ENCODE measurements at places on chromosomes 16 and 17. TPM values are rescaled to one million over a fixed set of nuclear protein-coding genes. Genes with fewer than 3 reads are reported as not detected.

- no peak overlapping the region for H3K27ac ChIP-seq
- no peaks in the 10 kb centered on the region for H3K27me3 ChIP-seq
- H3K4me1 ChIP-seq, result peaks cover 7% of the 10 kb centered on the region
- peaks cover 7% of the 10 kb centered on the region for H3K36me3 ChIP-seq
Measured at GRCh38 chr16:9088848-9089247, 2.6 kb upstream of the HAPSTR1 start.

DNA sequence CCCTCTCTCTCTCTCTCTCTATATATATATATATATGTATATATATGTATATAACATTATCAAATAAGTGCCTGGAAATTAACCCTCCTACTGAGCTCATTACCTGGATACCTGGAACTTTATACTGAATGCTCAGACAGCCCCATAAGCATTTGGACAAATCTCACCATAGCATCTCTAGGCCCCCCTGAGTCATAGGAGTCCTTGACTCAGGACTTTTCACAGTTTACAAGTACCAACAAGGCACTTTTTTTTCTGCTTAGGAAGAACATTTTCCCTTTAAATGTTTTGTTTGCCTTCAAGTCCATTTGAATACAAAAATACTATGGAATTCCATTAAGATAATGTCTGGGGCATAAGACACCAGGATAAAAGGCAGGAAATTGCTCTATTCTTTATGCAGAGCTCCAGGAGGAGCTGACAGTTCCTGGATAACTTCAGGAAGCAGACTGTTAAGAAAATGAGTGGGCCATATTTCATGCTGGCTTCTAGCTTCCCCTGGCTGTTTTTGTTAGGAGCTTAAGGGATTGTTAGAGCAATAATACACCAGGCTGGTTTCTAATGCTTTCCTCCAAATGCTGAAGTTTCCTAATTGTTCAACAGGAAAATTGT, 171.7 kb upstream of the ASIC2 start:
- H3K36me3 ChIP-seq, result no peaks in the 10 kb centered on the region
- no peak for DNase-seq
- no peak overlapping the region for H3K4me3 ChIP-seq
- no peak overlapping the region for H3K27ac ChIP-seq
- H3K4me1 ChIP-seq, result no peaks in the 10 kb centered on the region
- H3K27me3 ChIP-seq, result no peaks in the 10 kb centered on the region

DNA sequence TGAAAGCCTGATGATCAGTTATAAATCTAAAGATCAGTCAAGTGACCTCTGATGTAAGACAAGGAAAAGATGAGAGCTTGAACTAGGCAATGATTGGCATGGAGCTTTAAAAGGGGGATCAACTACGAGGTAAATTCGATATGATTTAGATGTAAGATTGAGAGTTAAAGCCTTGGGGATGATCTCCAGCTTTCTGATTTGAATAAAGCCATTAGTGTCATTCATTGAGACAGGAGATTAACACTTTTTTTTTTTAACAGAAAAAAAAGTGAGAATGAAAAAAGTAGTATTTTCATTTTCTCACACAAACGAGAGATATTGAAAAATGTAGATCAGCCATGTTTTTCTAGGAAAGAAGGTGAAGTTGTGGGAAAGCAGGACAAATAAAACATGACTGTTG, 225.4 kb downstream of the CNTNAP4 start:
- H3K27ac ChIP-seq, result no peak overlapping the region
- DNase-seq, result no peak
- H3K4me1 ChIP-seq, result no peaks in the 10 kb centered on the region
- H3K36me3 ChIP-seq, result no peaks in the 10 kb centered on the region
- no peak overlapping the region for H3K4me3 ChIP-seq

ATP1B2 gene
- polyA plus RNA-seq, result not detected

Data from keratinocyte (primary cell).